ENCODE measurements at places on chromosomes 4 and X.

DNA sequence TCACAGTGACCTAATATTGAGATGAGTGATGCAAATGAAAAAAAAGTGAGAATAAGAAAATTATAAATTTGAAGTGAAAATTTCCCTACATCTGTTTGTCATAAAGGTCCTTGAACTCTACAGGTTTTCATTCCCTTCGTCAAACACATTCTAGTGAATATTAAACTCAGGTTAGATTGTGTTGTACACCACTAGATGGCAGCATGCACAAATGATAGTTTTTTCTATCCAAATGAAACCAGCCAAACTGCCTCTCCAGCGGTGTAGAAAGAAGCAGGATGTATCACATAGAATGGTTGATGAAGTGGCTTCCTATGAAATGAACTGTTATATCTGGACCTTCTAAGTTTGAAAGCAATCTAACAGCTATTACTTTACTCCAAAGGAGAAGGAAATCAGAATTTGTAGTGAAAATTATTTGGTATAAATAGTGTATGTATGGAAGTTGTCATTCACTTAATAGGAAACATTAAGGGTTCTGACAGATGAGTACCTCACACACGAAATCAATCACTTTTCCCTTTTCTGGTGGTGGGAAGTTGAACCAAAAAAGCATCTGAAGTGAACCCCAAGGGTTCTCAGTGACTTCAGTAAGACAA, 382.7 kb downstream of the UNC5C start:
- DNase-seq, result peak; percentile 13

GRCh38 chrX:25383196-25383595, 367.4 kb upstream of the ARX start:
- DNase-seq, result no peak

DNA sequence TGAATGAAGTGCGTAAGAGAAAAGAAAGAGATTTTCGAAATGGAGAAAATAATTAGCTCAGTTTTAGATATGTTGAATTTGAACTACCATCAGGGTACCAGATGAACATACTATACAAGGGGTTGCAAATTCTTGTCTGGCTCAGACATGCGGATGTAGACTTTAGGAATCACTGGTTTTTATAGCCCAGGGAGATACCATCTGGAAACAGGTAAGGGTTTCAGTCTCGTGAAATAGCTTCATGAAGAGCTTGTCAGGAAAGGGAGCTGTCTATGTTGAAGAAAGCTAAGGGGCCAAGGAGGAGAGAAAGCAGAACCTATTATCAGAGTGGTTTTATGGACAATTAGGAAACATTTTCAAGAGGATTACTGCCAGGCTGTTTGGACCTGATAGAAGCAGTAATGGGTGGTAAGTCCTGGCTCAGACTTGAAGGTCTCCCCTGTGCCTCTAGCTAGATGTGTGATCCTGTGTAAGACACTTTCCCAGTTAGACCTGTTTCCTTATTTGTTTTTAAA, 6.7 kb downstream of the RAB9A start:
- DNase-seq, result no peak

DNA sequence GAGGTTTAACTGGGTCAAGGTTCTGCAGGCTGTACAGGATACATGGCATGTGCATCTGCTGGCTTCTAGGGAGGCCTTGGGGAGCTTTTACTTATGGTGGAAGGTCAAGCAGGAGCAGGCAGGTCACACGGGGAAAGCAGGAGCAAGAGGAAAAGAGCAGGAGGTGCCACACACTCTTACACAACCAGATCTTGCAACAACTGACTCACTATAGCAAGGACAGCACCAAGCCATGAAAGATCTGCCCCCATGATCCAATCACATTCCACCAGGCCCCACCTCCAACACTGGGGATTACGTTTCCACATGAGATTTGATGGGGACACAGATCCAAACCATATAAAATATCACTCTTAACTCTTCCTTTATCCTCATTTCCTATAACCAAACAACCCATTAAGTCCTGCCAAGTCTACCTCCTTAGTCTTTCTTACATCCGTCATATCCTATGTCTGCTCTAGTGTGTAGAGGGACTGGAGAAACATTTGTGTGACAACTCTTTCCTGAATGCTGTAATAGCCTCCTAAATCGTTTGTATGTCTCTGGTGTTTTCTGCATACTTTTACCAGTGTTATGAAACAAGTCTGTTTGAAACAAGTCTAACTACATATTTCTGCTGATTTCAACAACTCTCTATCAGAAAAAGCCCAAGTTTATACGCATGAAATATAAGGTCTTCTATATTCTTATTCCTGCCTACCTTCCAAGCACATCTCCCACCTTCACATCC, 8.3 kb upstream of the RAP2C start:
- DNase-seq, result no peak

GRCh38 chrX:104370089-104370488, 115.4 kb upstream of the ESX1 start:
- no peak for DNase-seq

DNA sequence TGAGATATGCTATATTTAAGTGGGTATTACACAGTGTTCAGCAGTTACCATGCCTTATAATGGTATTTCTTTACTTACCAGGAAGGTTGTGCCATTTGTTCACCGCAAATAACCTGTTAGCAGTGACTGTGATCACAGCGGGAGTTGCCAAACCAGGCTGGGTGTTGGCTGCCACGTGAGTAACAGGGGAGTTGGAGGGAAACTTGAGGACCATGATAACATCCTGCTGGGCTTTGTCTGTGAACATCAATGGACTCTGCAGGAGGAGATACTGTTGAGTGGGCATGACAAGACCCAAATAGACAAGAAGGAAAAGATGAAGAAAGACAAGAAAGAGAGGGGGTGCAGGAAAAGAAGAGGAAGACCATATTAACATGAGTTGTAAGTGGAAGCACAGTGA, 242.9 kb downstream of the DCLK2 start:
- no peak for DNase-seq

GRCh38 chrX:118047446-118048186, 69.0 kb downstream of the KLHL13 start:
- no peak for DNase-seq

DNA sequence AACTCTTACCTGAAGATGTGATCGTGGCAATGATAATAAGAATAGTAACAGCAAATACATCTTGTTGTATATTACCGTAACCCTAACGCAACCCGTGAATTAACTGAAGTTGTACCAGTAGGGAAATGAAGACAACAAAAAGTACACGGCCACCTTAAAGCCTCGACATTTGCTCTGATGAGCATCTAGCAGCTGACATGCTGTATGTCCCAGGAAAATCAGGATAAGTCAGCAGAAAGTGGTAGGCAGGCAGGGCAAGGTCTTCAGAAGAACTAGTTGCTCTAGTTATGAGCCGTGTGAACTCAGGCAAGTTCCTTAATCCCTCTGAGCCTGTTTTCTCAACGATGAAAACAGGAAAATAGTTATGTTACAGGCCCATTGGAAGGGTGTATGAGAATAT, 7.7 kb upstream of the ASB5 start:
- DNase-seq, result no peak

DNA sequence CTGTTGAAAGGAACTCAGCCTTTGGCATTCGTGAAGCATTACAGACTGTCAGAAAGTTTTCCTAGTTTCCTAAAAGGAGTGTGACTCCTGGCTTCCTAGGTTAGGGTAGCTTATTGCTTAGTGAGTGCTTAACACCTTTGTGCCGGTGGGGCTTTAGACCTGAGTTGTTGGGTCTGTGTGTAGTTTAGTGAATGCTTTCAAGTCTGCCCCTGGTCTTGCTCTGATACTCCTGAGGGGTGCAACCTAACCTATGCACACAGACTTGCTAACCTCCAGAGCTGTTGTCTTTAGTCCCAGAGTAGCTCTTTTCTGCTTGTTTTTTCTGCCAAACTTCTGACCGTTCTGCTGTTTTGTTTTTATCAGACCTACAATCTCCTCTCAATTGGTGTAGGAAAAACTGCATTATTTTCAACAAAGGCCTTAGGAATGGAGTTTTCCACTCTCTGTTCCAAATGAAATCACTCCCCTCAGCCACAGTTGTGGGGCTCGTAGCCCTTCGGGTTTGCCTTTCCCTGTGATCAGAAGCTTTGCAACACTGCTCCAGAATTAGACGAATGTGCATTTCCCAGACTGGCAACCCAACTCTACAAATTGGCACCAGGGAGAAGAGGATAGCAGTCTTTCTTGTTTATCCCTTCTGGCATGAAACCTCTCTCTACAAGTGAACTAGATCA, 1399.1 kb upstream of the PCDH7 start:
- DNase-seq, result no peak

GRCh38 chrX:39145859-39146258, 344.6 kb downstream of the MID1IP1 start:
- no peak for DNase-seq

- no peak for DNase-seq
Measured at GRCh38 chrX:57822398-57822797, 87.9 kb downstream of the ZXDA start.

GRCh38 chr4:4397441-4397819, 10.5 kb downstream of the NSG1 start:
- no peak for DNase-seq

- no peak for DNase-seq
Measured at GRCh38 chr4:81818385-81818920, 346.7 kb upstream of the RASGEF1B start.

GRCh38 chrX:54415534-54416350, 24.5 kb upstream of the TSR2 start:
- DNase-seq, result no peak

Data from activated CD4-positive, alpha-beta T cell treated with anti-CD3 and anti-CD28 coated beads for 4 hours (primary cell).